RKO (cell line): ENCODE measurements at places on chromosomes 5 and 9.

DNA sequence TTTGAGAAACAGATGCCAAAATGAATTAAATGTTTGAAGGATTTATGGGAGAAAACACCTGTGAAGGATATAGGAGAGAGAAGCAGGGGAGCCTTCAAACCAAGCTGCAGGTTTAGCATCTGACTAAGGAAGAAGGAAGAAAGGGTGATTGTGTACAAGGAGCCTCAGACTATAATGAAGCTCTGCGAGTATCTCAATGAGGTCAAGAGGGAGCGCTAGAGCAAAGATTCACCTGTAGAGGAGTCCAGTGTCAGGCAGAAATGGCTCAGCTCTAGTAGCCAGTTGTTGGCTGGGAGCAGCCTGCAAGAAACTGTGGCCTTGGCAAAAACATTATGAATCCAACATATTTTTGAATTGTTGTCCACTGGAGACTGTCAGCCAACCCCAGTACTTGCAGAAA is 20.0 kb upstream of the GHR start:
- no peak for DNase-seq

GRCh38 chr9:9791611-9792010 is 821.2 kb downstream of the PTPRD start:
- peak; percentile 55 for DNase-seq

DNA sequence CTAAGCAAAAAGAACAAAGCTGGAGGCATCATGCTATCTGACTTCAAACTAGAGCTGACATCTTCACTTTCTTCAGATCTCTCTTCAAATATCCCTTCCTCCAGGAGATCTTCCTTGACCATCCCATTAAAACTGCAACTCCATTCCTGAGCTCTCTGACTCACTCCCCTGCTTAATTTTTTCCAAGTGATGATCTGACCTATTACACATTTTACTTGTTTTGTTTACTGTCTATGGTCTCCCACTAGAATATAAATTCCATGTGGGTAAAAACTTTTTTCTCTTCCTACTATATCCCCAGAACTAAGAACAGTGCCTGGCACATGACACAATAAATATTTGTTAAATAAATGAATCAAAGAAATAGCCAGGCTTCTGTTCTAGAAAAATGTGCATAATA is 87.5 kb downstream of the SLIT3 start:
- DNase-seq: no peak

- DNase-seq: no peak
Observed at GRCh38 chr9:93655621-93656425, 79.4 kb downstream of the PHF2 start.

DNA sequence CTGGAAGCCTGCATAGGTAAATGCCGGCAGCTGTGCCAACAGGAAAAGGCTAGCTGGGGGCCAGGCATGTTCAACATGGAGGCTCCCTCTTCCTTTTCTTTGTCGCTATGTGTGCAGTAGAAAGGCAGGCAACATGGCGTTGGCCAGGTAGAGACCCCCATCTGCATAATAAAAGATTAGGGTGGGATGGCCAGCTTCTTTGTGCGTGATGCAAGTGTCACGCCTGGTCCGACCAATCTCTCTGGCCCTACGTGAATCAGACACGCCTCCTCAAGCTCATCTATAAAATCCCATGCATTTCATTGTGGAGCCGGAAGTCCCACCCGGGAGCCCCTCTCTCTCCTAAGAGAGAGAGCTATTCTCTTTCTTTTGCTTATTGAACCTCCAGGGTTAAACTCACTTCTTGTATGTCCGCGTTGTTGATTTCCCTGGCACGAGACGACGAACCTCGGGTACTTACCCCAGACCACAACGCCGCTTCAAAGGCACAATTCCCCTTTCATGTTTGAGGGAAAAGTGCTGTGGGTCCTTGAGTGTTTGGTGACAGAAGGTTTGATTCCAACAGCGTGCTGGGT is 25.0 kb upstream of the C5orf47 start:
- DNase-seq: peak; percentile 53

- DNase-seq: no peak
Observed at GRCh38 chr9:2725898-2726649, 8.8 kb downstream of the KCNV2 start.

GRCh38 chr5:142295960-142296860 is 28.6 kb downstream of the SPRY4 start:
- no peak for DNase-seq

DNA sequence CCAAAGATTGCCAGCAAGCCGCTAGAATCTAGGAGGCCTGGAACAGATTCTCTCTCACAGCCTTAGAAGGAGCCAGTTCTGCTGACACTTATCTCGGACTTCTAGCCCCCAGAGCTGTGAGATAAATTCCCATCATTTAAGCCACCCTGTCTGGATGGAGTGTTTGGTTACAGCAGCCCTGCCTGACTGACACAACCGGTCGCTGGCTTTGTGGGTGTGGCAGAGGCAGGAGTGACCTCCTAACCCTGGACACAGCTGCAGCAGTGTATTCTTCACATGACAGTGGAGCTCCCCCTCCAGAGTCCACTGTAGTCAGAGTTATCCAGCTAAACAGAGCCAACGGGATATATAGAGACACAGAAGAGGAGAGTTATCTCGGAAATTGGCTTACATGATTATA is 21.2 kb upstream of the IL17B start:
- DNase-seq: no peak

DNA sequence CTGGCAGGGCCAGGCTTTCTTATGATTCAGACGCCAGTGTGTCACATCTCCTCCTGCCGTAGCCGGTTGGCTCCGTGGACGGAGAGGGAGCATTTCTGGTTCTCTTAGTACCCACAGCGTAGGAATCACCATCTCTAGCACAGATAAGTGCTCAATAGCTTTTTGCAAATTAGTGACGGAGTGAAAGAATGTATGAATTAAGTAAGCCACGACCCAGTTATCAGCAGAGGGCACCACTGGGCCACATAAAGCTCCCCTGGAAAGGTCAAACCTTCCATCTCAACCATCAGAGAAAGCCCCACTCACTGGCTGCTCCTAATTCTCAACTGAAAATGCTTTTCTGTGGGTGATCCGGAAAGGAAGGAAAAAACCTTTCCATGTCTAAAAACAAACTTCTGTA is 317.0 kb upstream of the ADCY2 start:
- DNase-seq: peak; percentile 42

DNA sequence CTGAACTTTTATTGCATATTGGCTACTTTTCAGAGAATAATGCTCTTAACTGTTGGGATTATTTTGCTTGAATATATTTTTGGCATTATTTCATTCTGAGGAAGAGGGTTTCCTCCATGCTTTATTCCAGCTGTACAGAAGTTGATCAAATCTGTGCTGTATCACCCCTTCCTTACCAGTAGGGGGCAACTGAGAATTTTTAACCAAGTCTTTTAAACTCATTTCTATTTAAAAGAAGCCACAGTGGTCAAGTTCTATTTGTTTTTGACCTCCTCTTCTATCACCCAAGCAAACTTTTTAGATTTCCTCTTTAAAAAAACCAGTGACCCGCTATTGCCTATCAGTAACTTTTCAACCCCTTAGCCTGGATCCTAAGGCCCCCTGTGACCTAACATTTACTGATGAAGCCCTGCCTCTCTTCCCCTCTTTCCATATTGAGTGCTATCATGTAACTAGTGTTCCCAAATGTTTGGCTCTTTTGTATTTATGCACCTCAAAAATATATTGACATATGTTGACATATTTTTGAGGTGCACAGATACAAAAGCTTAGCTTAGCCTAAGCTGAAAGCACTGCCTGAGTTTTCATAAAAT is 80.6 kb downstream of the FBXO4 start:
- DNase-seq: peak; percentile 66

- no peak for DNase-seq
Observed at GRCh38 chr9:15512204-15512603, 1.4 kb upstream of the PSIP1 start.

GRCh38 chr5:32512926-32513325 is 68.4 kb upstream of the ZFR start:
- no peak for DNase-seq

DNA sequence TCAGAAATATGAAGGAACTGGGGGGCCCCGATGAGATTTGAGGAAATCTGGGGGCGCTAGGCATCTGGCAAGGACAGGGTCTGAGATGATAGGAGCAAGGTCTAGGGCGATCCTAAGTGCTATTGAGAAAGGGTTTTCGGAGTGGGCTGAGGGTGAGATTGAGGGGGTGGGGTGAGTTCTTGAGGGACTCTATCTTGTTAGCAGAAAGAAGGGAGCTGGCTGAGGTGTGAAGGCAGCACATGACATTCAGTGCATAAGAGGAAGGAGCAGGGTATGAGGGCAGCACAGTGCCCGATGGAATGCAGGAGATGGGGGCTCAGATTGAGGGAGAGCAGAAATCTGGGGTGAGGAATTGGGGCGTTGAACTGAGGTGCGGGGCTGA is 640 bp downstream of the TRIM32 start:
- DNase-seq: peak; percentile 36

DNA sequence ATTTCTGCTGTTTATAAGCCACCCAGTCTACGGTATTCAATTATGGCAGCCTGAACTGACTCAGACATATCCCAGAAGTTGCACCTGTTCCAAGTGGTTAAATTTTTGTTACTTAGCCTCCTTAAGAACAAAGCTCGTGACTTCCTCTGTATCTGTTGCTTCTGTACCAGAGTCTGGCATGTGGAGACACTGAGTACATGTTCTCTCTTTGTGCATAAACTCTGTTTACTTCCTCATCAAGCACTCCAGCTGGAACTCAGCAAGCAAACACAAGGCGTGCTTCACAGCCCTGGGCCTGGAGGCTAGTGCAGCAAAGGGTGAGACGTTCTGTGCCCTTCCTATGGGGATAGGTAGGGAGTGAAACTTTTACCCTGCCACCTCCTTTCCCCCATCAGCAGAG is 19.0 kb downstream of the C9orf152 start:
- DNase-seq: no peak

GRCh38 chr9:129745200-129745599 is 7.6 kb downstream of the PTGES start:
- no peak for DNase-seq

DNA sequence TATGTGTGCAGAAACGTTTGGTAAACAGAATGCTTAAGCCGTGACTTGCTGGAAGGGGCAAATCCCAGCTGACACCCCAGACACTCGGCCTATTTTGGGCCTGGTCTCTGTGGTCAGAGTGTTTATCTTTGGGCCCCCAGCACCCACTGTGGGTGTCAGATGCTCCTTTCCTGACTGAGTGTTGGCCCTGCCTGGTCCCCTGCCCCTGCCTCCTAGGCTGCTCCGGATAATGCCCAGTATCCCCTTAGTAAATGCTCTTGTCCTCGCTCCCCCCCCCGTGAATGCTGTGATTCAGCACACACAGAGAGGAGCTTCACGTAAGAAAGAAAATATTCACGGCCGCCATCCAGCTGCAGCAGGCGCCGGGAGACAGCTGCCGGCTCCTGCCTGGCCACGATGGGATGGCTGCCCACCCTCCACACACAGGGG is 11.3 kb upstream of the ANGPTL2 start:
- no peak for DNase-seq

DNA sequence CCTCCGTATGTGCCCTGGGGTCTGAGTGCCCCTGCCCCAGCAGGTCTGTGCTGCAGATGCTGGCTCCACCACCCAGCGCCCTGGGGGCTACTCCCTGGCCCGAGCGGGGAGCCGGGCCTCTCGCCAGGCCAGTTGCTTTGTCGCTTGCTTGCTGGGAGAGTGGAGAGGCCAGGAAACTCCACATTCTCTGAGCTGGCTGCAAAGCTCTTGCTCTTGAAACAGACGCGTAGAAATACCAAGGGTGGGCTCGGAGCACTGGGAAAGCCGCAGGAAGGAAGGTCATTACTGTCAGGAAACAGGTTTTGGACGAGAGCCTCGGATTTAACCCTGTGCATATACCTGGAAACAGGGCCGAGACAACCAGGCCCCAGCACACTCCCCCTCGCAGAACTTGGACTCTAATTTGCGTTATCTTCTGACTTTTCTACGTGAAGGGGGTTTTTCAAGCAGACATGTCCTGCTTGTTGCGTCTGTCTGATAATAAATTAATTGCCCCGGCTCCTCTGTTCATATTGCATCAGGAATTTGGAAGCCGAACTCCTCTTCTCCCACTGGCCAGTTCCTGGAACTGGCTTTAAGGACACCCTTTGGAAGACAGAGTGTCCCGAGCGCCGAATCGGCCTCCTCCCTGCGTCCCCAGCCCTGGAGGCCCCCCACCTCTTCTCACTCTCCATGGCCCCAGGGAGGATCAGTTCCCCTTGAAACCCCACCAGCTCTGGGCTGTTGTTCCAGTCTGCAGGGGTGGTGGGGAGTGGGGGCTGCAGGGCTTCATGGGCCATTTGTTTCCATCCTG is 11.2 kb downstream of the ADAMTSL2 start:
- DNase-seq: no peak

GRCh38 chr9:22050924-22051323 is 41.8 kb upstream of the CDKN2B start:
- no peak for DNase-seq

DNA sequence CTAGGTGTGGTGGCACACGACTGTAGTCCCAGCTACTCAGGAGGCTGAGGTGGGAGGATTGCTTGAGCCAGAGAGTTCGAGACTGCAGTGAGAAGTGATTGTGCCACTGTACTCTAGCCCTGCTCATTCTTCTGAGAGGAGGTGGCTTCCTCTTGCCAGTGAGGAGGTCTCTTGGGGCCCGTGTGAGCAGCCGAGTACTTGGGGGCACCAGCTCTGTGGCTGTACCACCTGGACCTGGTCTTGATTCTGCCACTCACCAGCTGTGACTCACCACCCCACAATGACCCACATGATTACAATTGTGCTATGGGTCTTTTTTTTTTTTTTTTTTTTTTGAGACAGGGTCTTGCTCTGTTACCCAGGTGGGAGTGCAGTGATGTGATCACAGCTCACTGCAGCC is 18.0 kb upstream of the CRB2 start:
- no peak for DNase-seq

DNA sequence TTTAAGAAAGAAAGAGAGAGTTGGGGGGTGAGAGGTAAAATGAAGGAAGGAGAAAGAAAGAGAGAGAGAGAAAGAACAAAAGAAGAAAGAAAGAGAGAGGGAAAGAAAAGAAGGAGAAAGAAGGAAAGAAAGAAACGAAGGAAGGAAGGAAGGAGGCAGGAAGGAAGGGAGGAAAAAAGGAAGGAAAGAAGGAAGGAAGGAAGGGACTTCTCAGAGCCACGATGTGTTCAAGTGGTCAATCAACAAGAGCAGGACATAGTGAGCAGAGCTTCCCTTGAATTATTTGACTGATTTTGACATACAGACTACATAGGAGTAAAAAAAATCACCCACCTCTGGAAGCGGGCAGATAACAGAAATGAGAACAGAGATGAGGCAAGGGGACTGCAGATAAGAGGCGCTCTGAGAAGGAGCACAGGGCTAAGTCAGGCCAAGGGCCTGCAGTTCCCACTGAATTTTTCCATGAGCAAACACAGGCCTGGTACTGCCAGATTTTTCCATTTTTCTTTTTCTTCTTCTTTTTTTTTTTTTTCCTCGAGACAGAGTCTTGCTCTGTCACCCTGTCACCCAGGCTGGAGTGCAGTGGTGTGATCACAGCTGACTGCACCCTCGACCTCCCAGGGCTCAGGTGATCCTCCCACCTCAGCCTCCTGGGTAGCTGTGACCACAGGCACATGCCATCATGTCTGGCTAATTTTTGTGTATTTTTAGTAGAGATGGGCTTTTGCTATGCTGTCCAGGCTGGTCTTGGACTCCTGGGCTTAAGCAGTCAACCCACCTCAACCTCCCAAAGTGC is 77.7 kb upstream of the IL17B start:
- DNase-seq: no peak
